Stimulated activated CD8-positive, alpha-beta memory T cell treated with anti-CD3 and anti-CD28 coated beads, Interleukin-2, amount 100 ng/mL, for 1 hour (primary cell): ENCODE measurements at places on chromosomes 4 and X.
A peak's percentile ranks its signal among the peaks of the same experiment; 100 is the strongest.

DNA sequence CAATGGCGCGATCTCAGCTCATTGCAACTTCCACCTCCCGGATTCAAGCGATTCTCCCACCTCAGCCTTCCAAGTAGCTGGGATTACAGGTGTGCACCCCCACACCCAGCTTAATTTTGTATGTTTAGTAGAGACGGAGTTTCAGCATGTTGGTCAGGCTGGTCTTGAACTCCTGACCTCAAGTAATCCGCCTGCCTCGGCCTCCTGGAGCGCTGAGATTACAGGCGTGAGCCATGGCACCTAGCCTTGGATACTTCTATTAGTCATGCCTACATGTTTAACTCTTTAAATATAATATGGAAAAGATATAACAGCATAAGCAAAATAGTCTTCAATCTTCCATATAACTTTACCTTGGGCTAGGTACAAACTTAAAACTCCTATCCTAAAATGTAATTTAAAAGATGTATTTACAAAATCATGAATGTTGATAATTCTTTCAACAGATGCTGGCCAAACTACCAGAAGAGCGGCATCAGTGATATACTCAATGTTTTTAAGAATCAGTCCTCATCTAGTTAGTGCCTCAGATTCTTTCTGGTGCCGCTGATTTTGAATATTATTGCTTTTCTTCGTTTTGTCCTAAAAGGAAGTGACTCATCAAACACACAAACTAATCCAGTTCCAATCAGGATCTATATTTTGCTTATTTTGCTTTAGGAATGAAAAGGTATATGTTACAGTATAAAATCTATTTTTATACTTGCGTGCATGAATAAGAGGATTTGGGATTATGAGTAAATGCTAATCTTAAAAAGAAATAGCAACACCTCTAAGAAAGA, 23.7 kb downstream of the FAM241A start:
- DNase-seq = no peak

GRCh38 chr4:164807611-164808010, 53.7 kb downstream of the SMIM31 start:
- no peak for DNase-seq

GRCh38 chr4:120709991-120710390, 212.5 kb downstream of the PRDM5 start:
- DNase-seq = no peak

GRCh38 chr4:40812856-40813255, 63.1 kb downstream of the NSUN7 start:
- DNase-seq = no peak

DNA sequence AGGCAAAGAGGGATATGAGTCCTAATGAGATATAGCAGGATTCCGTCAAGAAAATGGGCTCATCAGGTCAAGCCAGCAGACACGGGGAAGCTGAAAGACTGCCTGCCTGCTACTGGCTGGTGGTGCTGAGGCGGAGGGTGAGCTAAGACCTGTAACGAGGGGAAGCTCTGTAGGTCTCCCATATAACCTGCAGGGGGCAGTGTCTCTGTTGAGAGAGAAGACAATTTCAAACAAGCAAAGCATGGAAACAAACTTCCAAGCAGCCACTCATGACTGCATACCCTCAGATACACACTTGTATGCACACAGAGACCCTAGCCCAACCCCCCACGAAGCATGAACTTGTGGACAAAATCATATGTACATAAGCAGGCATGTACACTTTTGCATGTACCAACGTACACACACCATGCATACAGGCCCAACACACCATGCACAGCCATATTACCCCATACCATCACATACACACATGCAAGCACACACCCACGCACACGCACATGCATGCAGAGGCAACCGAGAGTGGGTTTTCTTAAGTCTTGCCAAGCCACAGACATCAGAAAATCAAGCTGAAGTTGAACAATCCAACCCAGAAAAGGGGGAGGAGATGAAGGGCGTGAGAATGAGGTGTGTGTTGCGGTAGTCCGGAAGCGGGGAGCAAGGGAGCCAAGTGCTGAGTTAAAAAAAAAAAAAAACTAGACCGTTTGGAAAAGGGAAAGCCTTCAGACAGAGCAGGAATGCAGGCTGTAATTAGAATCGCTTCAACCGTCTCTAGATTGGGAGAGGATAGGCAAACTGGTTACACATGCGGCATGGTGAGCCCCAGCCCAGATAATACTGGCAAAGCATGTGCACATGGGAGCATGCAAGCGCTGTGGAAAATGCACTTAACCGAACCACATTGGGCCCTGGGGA, 71.0 kb downstream of the PJA1 start:
- DNase-seq = no peak

DNA sequence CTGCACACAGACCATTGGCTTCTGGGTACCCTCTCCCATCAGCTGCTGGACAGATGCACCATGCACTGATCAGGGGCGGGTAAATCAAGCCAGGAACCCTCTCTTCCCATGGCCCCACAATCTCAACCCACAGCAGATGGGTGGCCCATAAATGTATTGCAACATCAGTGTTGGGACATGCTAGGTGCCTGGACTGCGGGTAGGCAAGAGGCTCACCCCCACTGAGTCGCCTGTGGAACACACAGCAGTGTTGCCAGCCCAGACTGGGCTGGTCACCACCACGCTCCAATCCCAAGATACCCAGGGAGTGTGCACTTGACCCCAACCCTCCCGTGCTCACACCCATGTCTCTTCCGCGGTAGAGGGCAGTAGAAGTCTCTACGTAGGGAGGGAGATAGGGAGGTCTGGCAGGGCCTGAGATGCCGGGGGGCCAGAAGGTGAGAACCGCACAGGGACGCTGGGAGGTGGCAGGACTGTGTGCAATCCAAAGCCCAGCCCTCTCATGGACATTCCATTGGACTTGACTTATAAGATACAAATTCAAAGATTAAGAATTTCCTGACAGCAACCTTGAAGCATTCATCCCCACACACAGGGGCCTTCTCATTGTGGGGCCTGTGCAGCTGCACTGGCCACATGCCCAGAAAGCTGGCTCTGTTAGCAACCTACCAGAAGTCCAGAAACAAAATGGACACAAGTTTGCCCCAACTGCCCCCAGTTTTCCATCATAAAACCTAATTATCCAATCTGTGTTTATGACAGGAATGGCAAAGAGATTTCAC, 183.7 kb downstream of the NSUN7 start:
- DNase-seq = no peak

DNA sequence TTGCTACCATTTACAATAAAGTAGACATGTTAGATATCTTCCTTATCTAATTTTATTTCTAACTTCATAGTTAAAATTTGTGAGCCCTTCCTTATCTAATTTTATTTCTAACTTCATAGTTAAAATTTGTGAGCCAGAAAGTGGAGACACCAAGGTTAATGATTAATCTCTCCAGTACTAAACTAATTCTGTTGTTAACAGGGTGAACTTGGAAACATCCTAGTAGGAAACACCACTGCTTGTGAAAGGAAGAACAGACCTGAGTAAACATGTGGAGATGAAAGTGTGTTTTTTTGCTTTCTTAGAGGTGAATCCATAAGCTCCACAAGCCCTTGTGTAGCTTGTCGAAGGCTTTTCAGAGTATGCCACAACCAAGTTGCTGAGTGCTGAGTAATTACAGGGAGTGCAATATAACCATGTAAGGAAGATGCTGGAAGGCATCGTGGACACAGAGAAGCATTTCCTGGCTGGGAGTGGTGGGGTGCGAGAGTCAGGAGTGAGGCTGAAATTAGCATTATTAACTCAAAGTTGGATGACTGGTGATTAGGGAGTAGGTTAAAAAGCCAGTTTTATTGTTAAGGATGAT, 118.6 kb upstream of the NEIL3 start:
- DNase-seq = no peak

- no peak for DNase-seq
Measured at GRCh38 chr4:147790412-147790811, 58.5 kb downstream of the ARHGAP10 start.

GRCh38 chr4:6105311-6105911, 87.2 kb upstream of the C4orf50 start:
- DNase-seq = no peak

GRCh38 chrX:10554612-10555270, 65.6 kb downstream of the MID1 start:
- DNase-seq = no peak

DNA sequence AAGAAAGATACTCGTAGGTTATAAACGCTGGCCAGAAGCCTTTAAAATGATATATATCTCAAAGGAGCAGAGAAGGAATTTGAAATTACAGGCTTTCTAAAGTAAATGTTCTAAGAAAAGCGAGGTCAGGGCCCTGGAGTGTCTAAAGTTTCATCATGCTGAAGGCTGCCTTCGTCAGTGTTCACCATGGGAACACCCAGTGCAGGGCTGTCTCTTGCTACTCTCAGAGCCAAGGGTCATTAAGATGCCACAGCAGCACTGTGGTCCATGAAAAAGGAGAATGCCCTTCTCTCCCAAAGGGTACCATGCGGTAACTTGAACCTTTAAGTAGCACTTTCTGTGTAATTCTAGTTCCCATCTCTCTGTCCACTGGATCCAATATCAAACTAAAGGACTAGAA, 174.5 kb upstream of the NWD2 start:
- no peak for DNase-seq

DNA sequence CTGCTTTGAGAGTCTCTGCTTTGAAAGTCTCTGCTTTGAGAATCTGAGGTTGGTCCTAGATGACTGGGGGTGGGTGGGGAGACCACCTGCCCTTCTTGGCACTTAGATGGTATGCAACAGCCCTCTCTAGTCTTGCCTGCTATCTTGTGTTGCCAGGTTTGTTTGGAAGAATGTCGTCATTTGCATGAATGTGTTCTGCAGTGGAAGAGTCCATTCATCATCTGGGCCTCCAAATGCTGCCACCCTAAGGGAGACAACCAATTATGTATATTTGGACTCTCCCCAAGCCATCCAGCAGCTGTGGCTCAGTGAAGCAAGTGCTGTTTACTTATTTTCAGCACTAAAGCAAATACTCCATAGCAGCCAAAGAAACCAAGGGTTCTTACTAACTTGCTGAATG, 44.6 kb upstream of the TRPC5OS start:
- no peak for DNase-seq

DNA sequence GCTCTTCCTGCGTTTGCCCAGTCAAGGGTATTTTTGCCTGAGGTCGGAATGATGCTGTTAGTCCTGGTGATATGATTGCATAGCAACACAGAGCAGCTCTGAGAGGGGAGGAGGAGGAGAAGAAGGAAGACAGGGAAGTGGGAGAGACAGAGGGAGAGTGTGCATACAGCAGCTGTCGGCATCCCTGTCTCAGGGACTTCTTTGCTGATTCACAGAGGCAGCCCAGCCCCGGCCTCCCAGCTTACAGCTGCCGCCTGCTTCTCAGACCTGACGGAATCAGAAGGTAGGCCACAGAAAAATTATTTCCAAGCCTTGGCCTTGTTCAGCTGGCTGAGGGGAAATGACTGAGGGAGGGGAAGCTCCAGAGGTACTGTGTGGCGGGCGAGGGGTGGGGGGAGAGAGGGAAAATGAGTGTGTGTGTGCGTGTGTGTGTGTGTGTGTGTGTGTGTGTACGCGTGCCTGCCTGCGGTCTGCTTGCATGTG, 319 bp downstream of the DRP2 start:
- no peak for DNase-seq

DNA sequence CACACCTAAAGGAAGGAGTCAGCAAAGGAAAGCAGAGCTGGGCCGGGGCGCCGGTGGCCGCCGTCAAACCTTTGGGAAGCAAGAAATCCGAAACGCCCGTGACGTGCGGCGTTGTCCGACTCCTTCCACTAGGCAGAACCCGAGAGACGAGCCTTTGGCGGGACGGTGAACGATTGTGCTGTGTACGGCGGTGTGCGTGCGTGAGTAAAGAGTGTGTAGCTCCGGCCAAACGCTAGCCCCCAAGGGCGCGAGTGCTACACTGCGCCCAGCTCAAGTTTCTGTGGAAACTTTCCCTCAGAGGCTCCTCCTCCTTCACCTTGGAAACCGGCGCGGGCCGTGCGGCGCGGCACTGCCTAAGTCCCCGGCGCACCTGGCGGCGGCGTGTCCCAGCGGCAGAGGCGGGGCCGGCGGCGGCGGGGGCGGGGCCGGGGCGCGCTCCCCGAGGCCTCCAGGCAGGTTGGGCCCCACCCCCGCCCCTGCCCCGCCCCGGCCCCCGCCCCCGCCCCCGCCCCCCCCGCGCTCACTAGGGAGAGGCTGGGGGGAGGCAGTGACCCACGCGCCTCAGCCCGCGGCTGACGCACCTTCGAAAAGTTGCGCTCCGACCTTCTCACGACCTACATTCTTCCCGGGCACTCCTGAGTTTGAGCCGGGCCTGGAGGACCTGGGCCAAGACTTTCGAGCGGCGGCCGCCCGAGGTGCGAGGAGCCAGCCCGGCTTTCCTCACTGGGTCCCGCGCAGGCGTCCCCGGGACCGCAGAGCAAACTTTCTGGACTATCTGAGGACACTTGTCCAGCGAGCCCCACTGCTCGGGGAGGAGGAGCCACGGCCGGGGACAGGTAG, at the start of gene FHIP1A:
Gene FHIP1A, plus strand, starts transcription at position 547 of the 840 bp plus-strand sequence. CDS start 157,084 bp downstream, outside the sequence.
- DNase-seq = peak; percentile 50

- no peak for DNase-seq
Measured at GRCh38 chr4:86496094-86497080, 97.7 kb upstream of the PTPN13 start.

- no peak for DNase-seq
Measured at GRCh38 chrX:107760304-107761077, 15.1 kb downstream of the TSC22D3 start.

GRCh38 chr4:84799318-84799717, 167.2 kb downstream of the WDFY3 start:
- no peak for DNase-seq

DNA sequence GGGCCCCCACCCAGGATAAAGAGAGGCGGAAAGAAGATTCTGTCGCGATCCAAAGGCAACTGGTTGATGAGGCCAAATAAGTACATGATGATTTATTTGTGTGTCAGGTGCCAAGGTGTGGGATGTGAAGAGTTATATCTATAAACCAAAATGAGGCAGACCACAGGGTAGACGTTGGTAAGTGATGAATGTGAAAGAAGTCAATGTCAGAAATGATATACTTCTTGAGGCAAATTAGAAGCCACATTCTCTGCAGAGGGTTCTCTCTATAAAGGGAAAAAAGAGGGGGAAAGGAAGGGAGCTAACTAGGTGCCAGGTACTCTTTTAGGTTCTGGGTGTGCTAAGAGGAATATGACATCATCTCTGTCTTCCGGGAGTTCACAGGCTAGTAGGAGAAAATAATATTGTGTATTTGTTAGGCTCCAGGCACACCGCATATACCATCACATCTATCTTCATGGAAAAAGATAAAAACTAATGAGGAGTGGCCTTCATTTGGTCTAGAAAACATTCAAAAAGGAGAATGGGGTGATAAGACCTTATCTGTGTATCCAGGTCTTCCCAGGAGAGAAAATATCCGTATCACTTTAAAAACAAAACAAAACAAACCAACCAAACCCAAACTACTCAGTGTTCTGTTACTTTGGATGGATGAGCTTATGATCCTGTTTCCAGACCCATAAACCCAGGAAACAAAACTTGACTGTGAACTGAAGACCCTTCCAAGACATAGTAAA, 4.8 kb upstream of the SH2D1A start:
- no peak for DNase-seq
